Bone marrow (tissue), 2 donors: ENCODE measurements at places on chromosomes 3 and 15.

DNA sequence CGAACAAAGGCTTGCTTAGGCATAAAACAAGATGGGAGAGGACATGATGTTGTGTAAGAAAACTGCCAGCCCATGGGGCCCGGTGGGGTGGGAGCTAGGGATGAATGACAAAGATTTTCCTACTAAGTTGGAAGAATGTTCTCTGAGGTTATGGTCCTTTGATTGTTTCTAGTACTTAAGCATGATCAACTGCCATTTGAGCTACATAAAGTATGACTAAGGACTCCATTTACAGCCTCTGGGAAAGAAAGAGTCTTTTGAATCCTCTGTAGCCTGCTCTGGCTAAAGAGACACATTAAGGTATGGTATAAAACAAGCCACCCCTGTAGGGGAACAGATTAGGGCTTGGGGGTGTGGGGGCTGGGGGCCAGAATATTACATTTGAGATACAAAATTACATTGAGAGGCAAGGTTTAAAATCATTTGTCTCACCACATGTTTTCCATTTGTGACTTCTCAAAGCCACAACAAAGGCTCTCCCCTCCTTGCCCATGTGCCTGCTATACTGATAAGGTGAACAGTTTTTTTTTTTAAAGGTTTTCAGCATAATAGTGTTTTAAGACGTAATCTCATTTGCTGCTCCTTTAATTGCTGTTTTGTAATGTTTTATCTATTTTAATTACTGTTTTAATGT, 323.4 kb downstream of the CHST2 start:
- no peak for DNase-seq

- no peak for DNase-seq
Measured at GRCh38 chr3:120438216-120438615, 12.6 kb downstream of the FSTL1 start.

DNA sequence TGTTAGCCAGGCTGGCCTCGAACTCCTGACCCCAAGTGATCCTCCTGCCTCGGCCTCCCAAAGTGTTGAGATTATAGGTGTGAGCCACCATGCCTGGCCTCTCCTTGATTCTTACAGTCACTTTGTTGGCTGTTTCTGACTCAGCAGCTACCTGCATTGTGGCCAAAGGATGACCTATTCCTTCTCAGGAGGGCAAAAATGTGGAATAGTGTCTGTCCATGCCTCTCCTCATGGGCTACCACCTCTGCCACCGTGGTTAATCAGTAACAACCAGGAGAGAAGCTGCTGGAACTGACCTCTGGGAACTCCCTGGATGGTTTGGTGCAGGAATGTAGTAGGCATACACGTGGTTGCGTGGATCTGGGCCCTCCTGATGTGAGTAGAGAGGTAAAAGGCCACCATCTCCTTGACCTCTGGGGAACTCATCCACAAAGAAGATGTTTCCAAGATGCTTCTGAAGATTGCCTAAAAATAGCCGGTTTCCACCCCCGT, 63.3 kb downstream of the FLNB start:
- DNase-seq: no peak

GRCh38 chr3:143865302-143865701, 17.0 kb upstream of the SLC9A9 start:
- DNase-seq: no peak

GRCh38 chr3:143727391-143727790, 120.9 kb downstream of the SLC9A9 start:
- DNase-seq: no peak

DNA sequence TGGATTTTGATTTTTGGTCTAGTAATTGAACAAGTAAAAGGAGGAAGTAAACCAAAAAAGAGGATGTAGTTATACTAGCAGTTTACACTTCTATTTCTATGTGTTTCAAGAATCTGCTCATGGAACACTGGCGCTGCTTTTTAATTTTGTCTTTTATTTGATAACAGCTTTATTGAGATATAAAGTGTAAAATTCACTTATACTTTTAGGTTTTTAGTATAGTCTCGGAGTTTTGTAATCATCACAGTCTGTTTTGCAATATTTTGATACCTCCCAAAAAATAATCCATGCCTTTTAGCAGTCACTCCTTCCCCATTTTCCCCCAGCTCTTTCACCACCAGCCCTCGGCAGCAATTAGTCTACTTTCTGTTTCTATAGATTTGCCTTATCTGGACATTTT, 18.0 kb downstream of the UBE2E2 start:
- peak; percentile 64 for DNase-seq
